ENCODE measurements at places on chromosomes 5 and 9.

DNA sequence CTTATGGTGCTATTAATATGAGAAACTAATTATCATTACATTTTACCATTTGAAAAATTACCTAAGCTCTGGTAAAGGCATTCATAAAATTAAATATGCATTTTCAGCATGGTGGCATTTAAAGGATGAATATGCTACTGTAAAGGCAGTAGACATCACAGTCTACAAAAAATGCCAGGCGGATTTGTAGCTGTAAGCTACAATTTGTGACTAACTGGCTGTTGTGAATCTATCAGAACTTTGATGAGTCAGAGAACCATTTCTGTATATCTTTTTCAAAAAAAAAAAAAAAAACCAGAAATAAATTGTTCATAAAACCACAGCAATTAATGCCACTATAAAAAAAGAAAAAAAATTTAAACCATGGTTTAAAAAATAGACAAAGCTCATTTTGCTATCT lies 186.3 kb downstream of the NFIB start:
- peak; percentile 58 for DNase-seq

DNA sequence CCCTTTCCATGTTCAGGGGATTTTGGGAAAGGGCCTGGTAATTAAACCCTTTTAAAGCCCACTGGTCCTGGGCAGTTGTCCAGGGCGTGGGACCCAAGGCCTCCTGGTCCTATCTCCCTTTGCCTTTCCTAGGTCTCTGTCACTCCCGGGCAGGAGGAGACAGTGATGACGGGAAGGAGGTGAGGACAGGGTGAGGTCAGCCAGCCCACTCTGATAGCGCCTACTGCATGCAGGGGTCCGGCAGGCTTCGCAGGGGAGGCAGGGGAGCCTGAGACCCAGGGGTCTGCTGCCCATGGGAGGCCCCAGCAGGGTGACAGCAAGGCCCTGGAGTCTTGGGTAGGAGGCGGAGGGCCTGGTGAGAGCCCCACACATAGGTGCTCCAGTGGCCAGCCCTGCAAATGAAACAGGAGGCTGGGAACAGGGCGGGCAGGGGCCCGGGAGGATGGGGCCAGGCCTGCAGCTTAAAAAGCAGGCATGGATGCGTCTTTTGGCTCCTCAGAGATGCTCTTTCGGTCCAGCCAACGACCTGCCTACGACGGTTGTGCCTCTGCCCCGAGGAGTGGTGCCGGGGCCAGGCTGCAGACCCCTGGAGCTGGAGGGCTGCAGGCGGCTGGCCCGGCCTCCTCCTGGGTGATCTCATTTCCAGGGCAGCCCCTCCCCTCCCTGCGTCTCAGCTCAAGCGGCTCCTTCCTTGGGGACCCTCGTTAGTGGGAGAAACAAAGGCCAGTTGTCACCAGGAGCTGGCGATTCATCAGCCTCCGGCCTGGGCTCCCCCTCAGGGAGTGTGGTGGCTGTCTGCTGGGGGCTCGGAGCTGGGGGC lies 6.7 kb upstream of the RXRA start:
- DNase-seq = no peak

DNA sequence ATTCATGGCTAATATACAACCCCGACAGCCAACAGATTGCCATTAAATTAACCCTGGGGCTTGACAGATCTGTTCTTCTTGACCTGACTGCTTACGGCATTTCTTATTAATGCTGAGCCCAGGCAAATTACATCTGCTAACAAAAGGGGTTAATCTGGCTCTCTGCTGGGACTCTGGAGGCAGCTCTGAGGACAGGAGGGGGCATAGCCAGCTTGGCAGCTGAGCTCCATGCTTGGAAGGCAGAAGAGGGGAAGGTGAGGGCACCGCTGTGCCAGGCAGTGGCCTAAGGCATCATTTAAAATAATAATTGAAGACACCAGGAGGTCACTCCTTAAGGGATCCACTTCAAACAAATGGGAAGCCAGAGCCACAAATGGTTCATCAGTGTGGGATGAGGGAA lies 126.0 kb upstream of the GPR151 start:
- no peak for DNase-seq

- DNase-seq = no peak
These were observed 275.2 kb downstream of the CWC27 start for GRCh38 chr5:65043843-65044359.

DNA sequence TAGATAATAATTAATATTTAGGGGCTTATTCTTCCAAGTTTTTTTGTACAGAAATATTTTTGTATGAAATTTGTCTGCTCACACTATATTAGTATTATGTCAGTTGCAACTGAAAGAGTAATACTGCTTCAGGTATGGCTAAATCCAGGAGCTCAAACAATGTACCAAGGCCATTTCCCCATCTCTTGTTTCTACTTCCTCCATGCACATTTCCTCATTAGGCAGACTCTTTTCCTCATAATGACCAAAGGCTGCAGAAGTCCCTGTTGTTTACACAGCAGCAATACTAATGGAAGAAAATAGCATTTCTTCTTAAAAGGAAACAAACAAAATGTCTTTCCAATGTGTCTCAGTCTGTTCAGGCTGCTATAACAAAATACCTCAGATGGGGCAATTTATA lies 9.2 kb upstream of the OTULINL start:
- no peak for DNase-seq

DNA sequence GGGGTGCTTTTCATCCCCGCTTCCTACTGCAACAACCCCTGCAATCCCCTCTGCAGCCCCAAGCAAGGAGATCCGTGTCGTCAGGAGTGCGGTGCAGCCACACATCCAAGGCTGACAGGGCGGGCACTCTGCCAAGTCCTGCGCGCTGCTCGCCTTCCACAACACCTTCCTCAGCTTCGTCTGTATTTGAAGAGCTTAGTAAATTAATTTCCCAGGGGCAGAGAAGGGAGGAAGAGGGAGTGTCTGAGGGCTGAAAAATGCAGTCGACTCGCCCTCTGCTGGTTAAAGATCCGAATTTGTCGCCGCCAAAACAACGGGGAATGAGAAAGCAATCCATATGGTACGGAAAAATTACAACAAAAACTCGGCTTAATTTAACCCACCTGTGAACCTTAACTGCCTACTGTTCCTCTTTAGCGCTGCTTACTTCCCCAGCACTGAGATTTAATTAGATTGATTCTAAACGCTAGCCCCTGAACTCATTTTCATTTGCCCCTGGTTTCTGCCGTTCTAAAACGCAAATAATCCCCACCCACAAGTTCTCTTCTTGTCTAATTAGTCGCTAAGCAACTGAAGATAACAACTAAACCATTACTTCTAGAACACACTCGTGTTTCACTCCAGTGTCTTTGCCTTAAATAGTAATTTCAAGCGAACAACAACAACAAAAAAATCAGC lies 10.9 kb upstream of the PCDHB1 start:
- peak; percentile 17 for DNase-seq
